Right cardiac atrium (tissue), 5 donors: ENCODE measurements at places on chromosomes 5 and 9. TPM values are rescaled to one million over a fixed set of nuclear protein-coding genes. Genes with fewer than 3 reads are reported as not detected.

The WHRN gene
- 15.0 TPM for total RNA-seq

The F2RL2 gene
- total RNA-seq: 0.31 TPM

GRCh38 chr9:138025417-138025816, 147.8 kb downstream of the CACNA1B start:
- no peak for DNase-seq

The IRGM gene
- total RNA-seq: not detected

DNA sequence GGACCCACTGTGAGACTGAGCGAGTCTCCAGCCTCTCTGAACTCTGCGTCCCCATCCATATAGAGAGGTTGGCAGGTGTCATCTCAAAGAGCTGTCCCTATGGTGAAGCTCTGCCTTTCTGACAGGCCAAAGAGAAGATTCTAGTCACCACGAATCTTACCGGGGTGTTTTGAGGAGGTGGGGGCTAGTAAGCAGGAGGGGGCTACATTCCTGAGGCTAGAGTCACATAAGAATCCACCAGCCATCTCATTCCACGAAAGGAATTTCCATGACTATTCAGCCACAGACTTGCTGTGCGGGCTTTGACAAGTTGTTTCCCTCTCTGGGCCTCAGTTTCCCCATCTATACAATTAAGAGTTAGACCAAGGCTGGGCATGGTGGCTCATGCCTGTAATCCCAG, 16.3 kb downstream of the PDGFRB start:
- DNase-seq: no peak

- no peak for DNase-seq
These were observed 39.3 kb upstream of the ANKRD33B start for GRCh38 chr5:10524376-10525123.

The ARL15 gene
- 24.0 TPM for total RNA-seq

The IL9 gene
- total RNA-seq: not detected

- no peak for DNase-seq
These were observed 30.4 kb upstream of the DMRT1 start for GRCh38 chr9:811106-811531.

The RASGRF2 gene
- total RNA-seq: 4.3 TPM

DNA sequence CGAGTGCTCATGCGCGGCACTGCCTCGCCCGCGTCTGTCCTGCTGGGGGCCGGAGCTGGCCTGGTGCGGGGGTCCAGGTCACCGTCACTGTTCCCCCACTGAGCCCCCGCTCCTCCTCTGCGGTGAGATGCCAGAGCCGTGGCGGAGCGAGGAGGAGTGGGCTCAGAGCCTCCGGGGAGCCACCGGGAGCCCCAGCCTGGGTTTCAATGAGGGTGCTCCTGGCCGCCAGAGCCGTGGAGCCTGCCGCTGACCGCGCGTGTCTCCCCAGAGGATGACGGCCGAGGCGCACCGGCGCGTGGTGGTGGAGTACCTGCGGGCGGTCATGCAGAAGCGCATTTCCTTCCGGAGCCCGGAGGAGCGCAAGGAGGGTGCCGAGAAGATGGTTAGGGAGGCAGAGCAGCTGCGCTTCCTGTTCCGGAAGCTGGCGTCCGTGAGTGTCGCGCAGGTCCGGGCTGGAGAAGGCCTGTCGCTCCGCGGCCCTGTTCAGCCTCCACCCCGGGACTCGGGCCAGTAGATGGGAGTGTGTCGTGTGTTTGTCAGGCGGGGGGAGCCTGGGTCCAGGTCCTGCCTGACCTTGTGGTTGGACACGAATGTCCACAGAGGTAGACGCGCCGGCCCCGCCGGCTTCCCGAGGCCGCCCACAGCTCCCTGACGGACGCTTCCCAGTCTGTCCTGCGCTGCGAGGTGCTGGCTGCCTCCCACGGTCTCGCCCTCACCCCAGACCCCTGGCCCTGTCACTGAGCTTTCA, 22.0 kb downstream of the EXOC3 start:
- DNase-seq: peak; percentile 11

The SHOC1 gene
- not detected for total RNA-seq

DNA sequence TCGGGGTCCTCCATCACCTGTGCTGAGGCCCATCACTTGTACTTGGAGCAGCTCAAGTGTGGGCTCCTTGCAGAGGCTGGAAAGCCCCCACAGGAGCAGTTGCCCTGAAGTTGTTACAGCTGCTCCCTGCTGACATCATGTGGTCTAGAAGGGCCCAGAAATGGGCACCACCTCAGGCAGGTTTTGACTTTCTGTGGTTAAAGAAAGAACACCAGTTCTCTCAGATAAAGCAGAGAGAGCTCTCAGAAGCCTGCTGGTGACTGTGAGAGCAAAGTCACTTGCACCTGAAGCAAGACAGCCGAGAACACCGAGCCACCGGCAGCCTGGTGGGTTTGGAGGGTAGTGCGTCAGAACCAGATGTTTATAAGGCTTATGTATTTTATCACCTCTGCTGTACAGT, 70.4 kb downstream of the MVB12B start:
- no peak for DNase-seq

DNA sequence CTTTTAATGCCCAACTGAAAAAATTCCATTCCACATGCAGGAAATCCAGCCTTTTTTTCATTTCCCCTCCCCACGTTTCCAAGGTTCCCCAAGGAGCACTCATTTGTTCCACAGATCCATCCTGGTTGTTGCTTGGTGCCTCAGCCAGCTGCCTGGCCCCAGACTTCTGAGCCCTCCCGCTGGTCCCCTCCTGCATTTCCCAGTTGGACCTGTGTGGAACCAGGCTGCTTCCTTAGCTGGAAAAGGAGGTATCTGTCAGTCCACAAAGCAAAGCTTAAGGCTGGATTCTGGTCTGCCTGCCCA, 44.8 kb downstream of the ANGPTL2 start:
- DNase-seq: no peak

The FCN2 gene
- total RNA-seq: not detected

The CCNO gene
- total RNA-seq: not detected

- DNase-seq: no peak
These were observed 8.9 kb downstream of the PPP1R26 start for GRCh38 chr9:135488527-135488926.

DNA sequence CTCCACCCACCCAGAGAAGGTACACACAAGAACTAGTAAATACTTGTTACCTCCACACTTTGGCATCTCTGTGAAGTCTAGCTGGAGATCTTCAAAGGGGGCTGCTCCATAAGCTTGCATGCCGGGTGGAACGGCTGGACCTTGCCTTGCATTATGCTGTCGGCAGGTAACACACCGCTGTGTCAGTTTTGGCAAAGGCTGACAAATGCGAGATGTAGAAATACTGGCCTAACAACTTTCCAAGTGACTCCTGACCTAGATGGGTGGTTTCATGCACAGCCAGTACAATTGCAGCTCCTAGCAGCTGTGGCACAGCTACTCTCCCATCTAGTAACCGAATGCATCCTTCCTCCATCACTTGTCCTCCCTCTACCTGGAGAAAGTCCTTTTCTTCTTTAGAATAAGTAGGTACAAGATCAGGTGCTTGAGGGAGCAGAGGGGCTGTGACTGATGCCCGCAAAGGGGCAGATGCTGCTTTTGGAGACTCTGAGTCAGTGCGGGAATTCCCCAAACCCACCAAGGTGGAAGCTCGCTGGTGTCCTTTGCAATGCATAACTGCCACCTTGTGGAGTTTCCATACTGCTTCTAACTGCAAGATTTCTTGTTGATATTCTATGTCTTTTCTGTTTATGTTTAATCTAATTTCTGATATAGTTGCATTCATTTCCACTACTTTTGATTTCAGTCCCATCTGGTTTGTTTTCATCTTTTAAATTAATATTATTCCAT, 78.4 kb downstream of the TMEM161B start:
- DNase-seq: no peak

The GPR150 gene
- total RNA-seq: 0.15 TPM

GRCh38 chr5:180271221-180271620, 20.7 kb downstream of the MAPK9 start:
- DNase-seq: no peak
